ENCODE measurements at places on chromosomes 11 and 22. TPM values are rescaled to one million over a fixed set of nuclear protein-coding genes. Genes with fewer than 3 reads are reported as not detected.

The TMEM258 gene
- total RNA-seq: 64.7 TPM

The C2CD3 gene
- total RNA-seq: 15.4 TPM

The TRIM51 gene
- not detected for total RNA-seq

The HBB gene
- total RNA-seq: not detected

The PHLDA2 gene
- total RNA-seq: 8.5 TPM

DNA sequence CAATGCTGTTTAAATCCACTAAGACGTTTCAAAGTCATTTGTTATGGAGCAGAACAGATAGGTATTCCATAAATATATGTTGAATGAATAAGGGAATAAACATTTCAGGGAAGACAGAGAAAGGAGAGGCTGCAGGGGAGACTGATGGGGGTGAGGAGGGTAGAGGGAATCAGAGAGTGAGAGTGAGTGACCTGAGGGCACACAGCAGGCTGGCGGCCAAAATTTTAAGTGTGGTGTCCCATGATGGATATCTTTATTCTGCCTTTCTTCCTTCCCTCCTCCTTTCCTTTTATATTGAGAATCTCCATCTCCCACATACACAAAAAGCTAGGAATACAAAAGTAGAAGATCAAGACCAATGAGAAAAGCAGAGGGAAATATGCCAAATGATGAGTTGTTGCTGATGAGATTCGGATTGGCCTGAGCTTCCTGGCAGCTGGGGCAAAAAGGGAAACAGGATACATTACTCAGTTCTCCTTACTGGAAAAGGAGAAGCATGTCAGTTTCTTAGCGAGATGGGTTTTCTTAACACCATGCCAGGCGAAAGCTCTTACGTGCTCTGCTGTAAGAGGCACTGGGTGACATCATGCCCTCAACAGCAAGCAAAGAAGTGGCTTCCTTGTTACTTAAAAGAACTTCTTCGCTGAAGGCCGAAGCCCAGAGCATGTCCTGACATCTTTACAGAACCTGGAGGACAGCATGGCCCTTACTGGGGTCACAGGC is 11.2 kb upstream of the CYTH4 start:
- DNase-seq: no peak

GRCh38 chr22:39722501-39722900 is 151.9 kb downstream of the CACNA1I start:
- DNase-seq: no peak

DNA sequence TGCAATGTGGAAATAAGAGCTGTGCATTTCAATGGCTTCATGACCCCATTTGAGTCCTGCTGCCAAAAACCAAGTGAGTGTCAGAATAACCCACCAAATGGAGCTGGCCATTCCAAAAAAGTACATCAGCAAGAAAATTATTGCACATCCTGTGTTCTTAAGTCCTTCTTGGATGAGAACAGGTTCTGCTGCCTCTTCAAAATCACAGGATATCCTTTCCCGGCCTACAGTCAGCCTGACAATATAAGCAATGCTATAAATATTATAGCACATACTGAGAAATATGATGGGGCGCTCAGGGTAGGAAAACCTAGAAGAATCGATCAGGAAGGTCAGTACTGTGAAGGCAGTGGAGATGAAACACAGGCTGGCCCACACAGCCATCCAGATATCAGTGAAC is 3.5 kb downstream of the FZD4 start:
- DNase-seq: no peak

DNA sequence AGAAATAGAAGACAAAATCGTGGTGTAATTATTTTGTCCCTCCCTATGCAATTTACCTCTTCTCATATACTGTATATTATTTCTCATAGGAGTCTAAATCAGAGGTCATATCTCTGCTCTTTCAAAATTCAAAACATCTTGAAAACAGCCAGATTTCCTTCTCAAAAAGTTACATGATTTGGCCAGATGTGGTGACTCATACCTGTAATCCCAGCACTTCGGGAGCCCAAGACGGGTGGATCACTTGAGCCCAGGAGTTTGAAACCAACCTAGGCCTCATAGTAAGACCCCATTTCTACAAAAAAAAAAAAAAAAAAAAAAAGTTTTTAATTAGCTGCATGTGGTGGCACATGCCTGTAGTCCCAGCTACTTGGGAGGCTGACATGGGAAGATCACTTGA is 29.0 kb upstream of the DNAJB7 start:
- no peak for DNase-seq

GRCh38 chr11:60428517-60428916 is 855 bp upstream of the MS4A5 start:
- no peak for DNase-seq

- DNase-seq: no peak
These were observed 14.5 kb upstream of the CYP2R1 start for GRCh38 chr11:14906578-14906977.

GRCh38 chr22:28826921-28827320 is 26.6 kb upstream of the XBP1 start:
- no peak for DNase-seq

GRCh38 chr11:126176853-126177470 is 34.5 kb downstream of the RPUSD4 start:
- DNase-seq: no peak

GRCh38 chr11:12696911-12697581 is 22.8 kb downstream of the TEAD1 start:
- no peak for DNase-seq
